Renal cortex interstitium (tissue), 15 donors: ENCODE measurements at places on chromosomes 3 and 15.

DNA sequence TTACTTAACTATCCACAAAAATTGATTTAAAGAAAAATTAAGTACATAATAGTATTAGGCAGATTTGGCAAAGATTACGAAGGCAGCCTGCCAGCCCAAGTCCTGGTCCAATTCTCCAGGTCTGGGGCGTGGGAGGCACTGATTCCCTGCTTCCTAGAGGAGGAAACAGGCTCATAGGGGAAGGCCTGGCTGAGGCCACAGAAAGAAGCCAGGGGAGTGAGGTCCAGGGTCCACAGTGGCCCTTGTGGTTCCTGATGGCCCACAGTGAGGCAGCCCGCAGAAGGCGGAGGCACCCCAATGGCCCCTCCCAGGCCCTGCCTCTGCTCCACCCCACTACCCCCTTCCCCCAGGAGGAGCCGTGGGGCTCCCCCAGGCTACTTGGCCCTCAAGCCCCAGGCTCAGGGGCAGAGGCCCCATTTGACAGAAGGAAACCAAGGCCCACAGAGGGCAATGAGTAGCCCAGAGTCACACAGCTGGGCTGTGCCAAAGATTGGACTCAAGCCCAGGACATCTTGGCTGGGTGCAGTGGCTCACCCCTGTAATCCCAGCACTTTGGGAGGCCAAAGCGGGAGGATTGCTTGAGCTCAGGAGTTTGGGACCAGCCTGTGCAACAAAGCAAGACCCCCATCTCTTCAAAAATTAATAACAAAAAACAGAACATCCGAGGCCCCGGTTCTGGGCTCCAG lies 21.0 kb downstream of the H1-8 start:
- no peak for DNase-seq

- no peak for DNase-seq
These were observed 62.9 kb upstream of the ROBO2 start for GRCh38 chr3:76976996-76977395.

- DNase-seq, result no peak
These were observed 14.2 kb downstream of the LRIG1 start for GRCh38 chr3:66486646-66487045.

GRCh38 chr3:170644711-170645110 lies 58.8 kb upstream of the SLC7A14 start:
- no peak for DNase-seq

- DNase-seq, result no peak
These were observed 57.4 kb upstream of the BDH1 start for GRCh38 chr3:197613199-197613598.

GRCh38 chr3:187120326-187120725 lies 19.0 kb downstream of the RPL39L start:
- no peak for DNase-seq
